ENCODE measurements at places on chromosomes 5 and 9.
A peak's percentile ranks its signal among the peaks of the same experiment; 100 is the strongest.

GRCh38 chr5:36723912-36724311 lies 117.5 kb downstream of the SLC1A3 start:
- no peak for DNase-seq

- DNase-seq: no peak
These were observed 26.9 kb upstream of the SH3TC2 start for GRCh38 chr5:149089796-149090195.

- no peak for DNase-seq
These were observed 290.2 kb upstream of the MAP3K1 start for GRCh38 chr5:56525113-56525512.

DNA sequence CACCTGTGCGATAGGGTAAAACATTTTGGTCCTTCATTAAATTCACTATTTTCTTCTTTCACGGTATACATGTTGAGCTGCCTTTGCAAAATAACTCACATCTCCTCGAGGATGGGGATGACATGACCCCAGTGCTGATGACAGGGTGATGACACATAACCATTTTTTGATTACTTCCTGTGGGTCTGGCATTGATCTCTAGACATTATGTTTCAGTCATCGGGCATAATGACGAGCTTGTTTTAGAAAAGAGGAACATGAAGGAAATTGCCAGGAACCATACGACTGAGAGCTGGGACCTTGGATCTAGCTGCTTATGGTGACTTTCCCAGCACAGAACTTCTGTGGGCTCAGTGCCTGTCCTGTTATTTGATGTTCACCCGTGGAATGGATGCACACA lies 25.2 kb downstream of the COL5A1 start:
- DNase-seq: no peak

DNA sequence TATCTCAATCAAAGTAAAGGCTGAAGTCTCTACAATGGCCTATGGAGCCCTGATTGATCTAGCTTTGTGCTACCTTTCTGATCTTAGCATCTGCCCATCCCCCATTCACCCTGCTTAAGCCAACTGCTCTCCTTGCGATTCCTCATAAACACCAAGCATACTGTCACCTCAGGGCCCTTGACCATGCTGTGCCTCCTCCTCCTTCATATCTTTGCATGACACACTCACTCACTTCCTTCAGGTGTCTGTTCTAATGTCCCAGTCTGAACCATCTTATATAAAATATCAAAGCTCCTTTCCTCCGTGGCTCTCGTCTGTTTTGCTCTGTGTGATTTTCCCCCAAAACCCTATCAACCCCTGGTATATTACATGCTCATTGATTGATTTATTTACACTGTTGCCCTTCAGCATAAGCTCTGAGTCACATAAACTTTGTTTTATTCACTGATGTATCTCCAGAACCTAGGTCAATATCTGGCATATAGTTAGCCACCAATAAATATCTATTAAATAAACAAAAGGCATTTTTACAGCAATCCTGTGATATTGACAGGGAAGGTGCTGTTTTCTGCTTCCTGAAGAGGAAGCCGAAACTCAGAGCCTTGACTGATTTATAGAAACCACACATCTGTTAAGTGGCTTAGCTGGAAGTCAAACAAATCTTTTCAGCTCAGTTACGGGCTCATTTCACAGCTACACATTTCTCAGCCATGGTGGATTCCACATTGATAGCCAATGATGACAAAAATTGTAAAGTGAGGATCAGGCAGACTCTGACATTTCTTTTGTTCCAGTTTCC lies 103.6 kb downstream of the BOD1 start:
- DNase-seq: no peak

DNA sequence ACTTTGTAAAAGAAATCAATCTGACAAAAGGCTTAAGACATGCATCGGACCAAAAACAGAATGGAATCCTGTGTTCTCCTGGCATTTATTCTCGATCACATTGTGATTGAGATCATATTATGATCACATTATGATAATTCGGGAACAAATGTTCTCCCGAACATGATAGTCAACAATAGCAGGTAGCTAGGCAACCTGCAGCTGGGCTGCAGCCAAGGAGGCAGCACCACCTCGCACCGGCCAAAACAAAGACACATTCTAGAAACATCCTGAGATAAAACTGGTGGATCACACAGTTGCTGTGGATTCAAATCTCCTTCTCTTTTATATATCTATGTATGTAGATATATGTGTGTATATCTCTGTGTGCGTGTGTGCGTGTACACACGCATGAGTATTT lies 480.6 kb upstream of the CYLC2 start:
- DNase-seq: no peak

- no peak for DNase-seq
These were observed 757.3 kb downstream of the DNAH5 start for GRCh38 chr5:13187186-13187585.

- DNase-seq: no peak
These were observed 87.0 kb downstream of the ZNF618 start for GRCh38 chr9:113963017-113963620.

- DNase-seq: no peak
These were observed 18.4 kb downstream of the SLC6A18 start for GRCh38 chr5:1243487-1244130.

- no peak for DNase-seq
These were observed 214.4 kb upstream of the S1PR3 start for GRCh38 chr9:88776717-88777497.

GRCh38 chr9:8172000-8172399 lies 372.4 kb upstream of the DMAC1 start:
- DNase-seq: no peak

DNA sequence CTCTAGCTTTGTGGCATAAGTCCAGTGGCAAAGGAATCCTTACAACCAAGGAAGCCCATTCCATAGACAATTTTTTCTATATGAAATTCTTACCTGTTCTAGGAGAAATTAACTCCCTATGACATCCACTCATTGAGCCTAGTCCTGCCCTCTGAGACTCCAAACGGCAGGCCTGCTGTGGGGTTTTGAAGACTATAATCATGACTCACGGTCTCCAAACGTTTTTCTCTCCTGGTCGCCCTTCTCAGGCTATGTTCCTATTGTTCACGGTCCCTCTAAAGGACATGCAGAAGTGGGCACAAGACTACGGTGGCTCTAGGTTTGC lies 611 bp downstream of the EXOSC3 start:
- no peak for DNase-seq

DNA sequence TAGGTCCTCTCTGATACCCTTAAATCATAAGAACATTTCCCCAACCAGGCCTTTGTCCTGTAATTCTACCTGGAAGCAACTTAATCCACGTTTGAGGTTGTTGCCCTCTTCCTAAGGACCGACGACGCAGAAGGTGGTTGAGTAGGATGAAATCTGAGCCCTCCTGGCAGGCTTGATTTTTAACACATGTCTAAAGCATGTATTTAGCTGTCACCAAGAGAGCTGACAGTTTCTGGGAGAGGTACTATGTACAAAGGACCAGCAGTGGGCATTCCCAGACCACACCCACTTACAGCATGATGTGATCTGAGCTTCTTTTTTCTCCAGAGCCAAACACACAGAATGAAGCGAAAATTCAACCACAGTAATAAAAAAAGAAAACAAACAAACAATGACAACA lies 260.9 kb downstream of the SH3GL2 start:
- DNase-seq: no peak

DNA sequence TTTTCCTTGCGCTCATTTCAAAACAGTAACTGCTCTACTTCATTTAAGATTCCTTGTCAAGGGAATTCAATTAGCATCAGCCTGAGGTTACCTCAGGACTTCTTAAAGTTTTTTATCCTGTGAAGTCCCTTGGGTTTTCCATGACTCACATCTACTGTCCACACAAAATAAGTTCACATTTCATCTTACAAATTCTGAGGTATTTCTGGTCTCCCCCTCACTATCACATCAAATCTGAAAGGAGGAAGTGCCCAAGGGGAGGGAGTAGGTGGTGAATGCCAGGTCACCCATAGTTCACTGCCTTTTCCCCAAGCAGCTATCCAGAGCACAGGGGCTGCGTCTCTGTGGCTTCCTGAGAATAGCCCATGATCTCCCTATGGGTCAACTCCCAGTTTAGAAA lies 227.1 kb upstream of the NREP start:
- no peak for DNase-seq

- DNase-seq: no peak
These were observed 83.6 kb downstream of the ANKH start for GRCh38 chr5:14787801-14788579.

GRCh38 chr5:96663608-96664007 lies 1.4 kb downstream of the CAST start:
- no peak for DNase-seq

- DNase-seq: no peak
These were observed at the start of gene MELK for GRCh38 chr9:36572515-36573418. Gene MELK, plus strand, starts transcription at chr9:36572895. Its CDS starts 8,787 bp downstream, at chr9:36581682.

- DNase-seq: peak; percentile 63
These were observed 32.7 kb downstream of the TMEFF1 start for GRCh38 chr9:100505564-100506159.

GRCh38 chr9:70410368-70410767 lies 4.1 kb downstream of the KLF9 start:
- no peak for DNase-seq

- no peak for DNase-seq
These were observed 391.1 kb upstream of the GRAMD2B start for GRCh38 chr5:126031989-126032716.

DNA sequence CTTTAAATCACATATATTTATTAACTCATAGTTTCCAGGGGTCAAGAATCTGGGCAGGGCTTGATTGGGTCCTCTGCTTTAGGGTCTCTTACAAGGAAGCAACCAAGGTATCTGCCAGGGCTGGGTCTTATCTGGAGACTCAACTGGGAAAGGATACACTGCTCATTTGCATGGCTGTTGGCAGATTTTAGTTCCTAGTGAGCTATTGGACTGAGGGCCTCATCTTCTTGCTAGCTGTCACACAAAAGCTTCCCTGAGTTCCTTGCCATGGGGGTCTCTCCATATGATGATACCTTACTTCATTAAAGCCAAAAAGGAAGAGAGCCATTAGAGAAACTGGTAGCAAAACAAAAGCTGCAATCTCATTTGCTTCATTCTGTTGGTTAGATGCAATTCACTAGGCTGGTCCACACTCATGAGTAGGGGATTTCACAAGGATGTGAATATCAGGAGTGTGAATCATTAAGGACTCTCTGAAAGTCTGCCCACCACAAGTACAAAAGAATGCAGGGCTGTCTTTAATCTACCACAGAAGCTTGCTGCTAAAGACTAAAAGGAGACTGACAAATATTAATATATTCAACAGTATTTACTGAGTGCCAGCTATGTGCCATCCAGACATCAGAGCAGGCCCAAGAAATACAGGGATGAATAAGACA lies 42.0 kb upstream of the TIMD4 start:
- DNase-seq: no peak

- DNase-seq: no peak
These were observed 64.7 kb upstream of the PRLR start for GRCh38 chr5:35294976-35295375.

GRCh38 chr9:76894198-76894597 lies 11.7 kb downstream of the PRUNE2 start:
- DNase-seq: no peak

GRCh38 chr5:103867857-103868598 lies 305.4 kb upstream of the NUDT12 start:
- no peak for DNase-seq

GRCh38 chr9:113748135-113748534 lies 128.0 kb upstream of the ZNF618 start:
- no peak for DNase-seq

GRCh38 chr5:178784391-178784790 lies 53.9 kb upstream of the ZNF354A start:
- no peak for DNase-seq

GRCh38 chr5:59874675-59875074 lies 18.9 kb downstream of the PDE4D start:
- DNase-seq: no peak

- DNase-seq: no peak
These were observed 560 bp downstream of the SCAI start for GRCh38 chr9:125142560-125143376.

- no peak for DNase-seq
These were observed 360.6 kb downstream of the OSTF1 start for GRCh38 chr9:75448955-75449354.

GRCh38 chr5:55072666-55073065 lies 29.8 kb upstream of the GZMA start:
- DNase-seq: no peak

DNA sequence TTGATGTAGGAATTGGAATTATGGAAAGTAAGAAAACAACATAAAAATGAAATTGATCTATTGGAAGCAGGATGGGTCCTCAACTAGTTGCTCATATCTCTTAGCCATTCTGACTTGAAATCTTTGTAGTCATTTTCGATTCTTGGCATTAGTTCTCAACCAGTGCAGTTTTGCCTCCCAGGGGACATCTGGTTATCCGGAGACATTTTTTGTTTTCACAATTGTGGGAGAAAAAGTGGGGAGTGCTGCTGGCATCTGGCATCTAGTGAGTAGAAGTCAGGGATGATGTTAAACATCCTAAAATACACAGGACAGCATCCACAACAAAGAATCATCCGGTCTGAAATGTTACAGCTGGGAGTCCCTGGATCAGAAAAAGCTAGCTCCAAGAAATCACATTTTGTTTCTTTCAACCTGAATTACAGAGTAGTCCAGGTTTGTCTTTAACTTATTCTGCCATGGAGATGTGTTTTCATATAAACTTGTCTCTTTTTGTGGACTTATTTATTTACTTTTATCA lies 74.9 kb downstream of the FBXL7 start:
- no peak for DNase-seq

Measured in glomerular endothelial cell (primary cell).